ENCODE measurements at places on chromosomes 5 and 9. TPM values are rescaled to one million over a fixed set of nuclear protein-coding genes. Genes with fewer than 3 reads are reported as not detected.

- DNase-seq: peak; percentile 81
Measured at GRCh38 chr5:62083661-62084060, 222.3 kb upstream of the KIF2A start.

DNA sequence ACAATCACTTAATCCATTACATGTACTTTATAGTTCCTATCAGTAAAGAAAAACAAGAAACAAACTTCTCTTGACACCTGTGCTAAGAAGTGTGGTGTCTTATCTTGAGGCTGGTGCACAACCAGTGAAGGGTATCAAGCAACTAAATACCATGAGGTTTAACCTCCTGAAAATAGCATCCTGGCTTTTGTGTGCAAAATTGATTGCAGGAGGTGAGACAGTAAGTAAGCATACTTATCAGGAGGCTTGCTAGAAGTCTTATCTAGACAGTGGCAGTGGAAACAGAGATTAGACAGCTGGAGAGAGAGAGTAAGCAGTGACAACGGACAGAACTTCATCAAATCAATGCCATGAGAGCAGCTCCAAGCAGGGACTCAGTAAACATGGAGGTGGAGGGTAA, 730.3 kb downstream of the DNAH5 start:
- DNase-seq: no peak

- DNase-seq: peak; percentile 55
Measured at GRCh38 chr5:23703940-23704855, 196.8 kb downstream of the PRDM9 start.

- DNase-seq: no peak
Measured at GRCh38 chr9:99220011-99220410, 1.7 kb downstream of the ALG2 start.

- DNase-seq: no peak
Measured at GRCh38 chr5:93342563-93343061, 238.4 kb downstream of the NR2F1-AS1 start.

DNA sequence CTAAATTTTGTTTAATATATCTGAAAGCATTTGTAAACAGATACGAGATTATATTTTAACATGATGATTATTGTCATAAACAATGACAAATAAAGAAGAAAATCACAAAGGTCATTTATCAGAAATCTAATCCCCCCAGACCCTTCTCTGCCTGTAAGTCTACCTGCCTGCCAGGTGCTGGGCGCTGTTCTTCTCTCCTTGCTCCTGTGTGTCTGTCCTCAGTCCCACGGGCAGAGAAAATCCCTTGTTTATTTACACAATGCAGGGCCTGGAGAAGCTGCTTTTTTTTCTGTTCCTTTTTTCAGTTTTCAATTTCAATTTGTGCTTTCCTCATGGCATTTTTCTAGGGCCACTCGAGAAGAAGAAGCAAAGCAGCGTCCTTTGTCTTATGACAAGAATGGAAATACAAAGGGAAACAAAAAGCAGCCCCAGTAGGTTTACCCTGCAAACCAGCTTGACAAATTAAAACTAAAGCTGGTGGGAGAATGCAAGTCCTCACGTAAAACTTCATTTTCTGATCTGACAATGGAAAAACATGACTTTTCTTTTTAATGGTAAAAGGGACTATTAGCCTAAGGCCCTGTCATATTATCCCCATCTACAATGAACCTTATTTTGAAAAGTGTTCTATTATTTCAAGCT, 282.4 kb upstream of the KLF9 start:
- no peak for DNase-seq

GRCh38 chr5:91175708-91176107, 207.4 kb downstream of the ARRDC3 start:
- no peak for DNase-seq

DNA sequence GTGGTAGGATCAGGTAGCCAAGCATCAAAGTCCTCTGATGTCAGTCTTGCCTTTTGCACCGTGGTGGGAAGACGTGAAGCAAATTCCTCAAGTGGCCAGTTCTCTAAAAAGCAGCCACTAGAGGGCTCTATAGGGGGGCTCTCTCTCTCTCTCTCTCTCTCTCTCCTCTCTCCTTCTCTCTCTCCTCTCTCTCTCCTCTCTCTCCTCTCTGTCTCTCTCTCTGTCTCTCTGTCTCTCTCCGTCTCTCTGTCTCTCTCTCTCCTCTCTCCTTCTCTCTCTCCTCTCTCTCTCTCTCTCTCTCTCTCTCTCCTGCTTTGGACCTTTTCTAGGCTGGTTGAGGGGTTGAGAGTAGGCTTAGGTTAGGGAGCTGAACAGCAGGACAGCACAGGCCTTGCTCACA, 13.9 kb upstream of the OSMR start:
- no peak for DNase-seq

DNA sequence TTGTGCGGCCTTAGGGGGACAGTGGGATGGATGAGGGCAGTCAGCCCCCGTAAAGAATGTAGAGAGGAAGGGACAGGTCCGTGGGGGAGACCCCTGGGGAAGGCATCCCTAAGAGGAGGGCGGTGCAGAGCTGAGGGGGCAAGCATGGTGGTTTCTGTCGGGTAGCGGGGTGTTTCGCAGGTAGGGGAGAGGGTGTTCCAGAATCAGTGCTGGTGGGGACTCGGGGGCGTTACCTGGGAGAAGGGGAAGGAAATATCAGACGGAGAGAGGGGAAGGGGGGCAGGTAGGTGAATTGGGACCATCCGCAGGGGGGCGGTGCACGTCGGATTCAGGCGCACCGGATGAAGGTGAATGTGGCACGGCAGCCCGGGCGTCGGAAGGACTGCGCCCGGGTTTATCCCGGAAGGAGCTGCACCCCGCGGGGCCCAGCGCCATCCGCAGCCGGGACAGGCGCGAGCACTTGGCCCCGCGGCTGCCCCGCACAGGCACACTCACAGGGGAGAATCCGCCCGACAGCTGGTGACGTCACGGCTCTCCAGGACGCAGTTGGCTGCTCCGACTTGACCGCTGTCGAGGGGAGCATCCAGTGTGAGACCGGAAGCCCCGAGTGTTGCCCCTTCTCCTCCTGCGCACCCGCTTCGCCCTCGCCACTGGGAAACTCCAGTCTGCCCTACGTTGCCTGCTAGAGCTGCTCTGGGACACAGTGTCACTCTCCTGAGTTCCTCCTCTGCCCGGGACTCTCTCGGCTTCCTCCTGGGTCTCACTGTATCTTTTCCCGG, 1.3 kb downstream of the CD72 start:
- no peak for DNase-seq

DNA sequence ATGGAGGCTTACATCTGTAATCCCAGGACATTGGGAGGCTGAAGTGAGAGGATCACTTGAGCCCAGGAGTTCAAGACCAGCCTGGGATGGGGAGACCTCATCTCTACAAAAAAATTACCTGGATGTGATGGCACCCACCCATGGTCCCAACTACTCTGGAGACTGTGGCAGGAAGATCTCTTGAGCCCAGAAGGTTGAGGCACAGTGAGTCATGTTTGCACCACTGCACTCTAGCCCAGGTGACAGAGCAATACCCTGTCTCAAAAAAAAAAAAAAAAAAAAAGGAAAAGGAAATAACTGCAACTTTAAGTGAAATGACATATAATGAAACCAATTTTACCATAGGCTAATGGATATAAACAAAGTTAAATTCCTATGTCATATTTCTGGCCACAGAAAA, 152.1 kb upstream of the DHFR start:
- no peak for DNase-seq

GRCh38 chr9:89799766-89800165, 195.0 kb downstream of the GADD45G start:
- no peak for DNase-seq

DNA sequence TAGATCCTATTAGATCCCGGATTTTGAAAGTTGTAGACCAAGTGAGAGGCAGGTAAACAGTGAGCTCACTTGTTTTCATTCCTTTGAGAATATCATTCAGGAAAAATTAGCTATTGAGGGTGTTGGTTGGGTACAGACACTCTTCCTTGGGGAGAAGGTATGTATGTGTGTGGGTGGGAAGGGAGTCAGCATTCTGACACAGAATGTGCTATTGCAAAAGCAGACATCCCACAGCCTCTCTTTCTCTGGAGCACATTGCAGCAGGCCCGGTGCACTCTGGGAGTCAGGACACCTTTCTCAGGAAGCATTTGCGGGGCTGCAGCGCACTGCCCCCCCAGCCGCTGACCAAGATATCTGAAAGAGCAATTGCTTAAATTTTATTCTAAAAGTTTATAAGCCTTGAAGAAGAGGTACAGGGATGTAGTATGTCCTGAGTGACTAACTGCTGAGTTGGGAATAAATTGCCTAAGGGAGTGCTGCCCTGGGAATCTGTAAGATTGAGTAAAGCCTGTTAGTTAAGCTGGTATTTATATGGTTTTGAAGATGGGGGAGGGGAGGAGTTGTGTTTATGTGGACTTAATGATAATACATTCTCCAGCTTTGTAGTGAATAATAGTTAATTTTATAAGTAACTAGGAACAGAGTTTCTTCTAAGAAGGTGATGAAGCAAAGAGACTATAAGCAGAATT, 5.2 kb downstream of the TNFAIP8 start:
- DNase-seq: peak; percentile 84

- peak; percentile 26 for DNase-seq
Measured at GRCh38 chr9:121071756-121072421, 2.9 kb upstream of the CNTRL start.

GRCh38 chr5:148933903-148934432, 107.6 kb downstream of the ADRB2 start:
- no peak for DNase-seq

- DNase-seq: no peak
Measured at GRCh38 chr5:159402311-159402710, 72.0 kb upstream of the IL12B start.

DNA sequence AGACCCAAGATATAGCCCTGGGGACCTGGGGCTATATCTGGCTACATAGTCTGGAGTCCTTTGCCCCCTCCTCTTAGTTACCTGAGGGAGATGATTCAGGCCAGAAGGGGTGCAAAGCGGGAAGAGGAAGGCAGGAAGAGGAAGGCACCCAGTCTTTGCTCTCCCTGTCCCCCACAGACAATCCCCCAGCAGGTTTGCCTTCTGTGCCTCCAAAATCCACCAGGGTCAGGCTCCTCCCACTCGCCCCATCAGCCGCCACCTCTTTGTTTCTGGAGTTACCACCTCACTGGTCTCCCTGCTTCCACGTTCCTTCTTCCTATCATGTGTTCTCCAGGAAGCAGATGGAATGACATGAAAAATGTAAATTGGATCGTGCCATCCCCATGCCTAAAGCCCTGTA, 31.2 kb upstream of the FABP6 start:
- DNase-seq: no peak

DNA sequence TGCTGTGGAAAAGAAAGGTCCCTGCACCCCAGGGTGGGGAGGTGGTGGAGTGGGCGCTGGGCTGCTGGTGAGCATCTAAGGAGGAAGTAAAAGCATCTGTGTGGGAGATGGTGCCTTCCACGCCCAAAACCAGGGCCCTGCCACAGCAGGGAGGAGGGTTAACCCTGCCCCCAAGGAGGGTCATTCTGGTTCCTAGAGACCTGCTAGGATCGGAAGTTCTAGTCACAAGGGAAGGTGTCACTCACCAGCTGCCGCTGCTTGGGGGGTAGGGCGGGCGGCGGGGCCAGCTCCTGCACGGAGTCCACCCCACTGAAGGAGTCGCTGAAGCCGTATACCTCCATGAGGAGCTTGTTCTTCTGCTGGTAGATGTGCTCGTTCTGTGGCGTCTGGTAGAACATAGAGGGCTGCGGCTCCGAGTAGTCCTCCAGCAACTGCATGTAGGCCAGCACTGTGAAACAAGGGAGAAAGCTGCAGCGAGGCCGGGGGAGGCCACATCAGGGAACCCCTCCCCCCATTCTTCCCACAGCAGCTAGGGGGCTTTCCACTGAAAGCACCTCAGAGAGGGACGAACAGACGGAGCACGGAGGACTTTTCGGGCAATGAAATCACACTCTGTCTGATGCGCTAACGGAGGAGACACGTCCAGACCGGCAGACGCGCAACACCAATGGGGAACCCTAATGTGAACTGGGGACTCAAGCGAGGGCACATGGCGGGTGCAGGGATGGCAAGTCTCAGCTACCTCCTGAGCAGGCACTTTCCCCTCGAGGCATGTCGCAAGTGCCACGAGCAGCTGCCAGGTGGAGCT, 76.4 kb downstream of the PRRT1B start:
- DNase-seq: no peak

DNA sequence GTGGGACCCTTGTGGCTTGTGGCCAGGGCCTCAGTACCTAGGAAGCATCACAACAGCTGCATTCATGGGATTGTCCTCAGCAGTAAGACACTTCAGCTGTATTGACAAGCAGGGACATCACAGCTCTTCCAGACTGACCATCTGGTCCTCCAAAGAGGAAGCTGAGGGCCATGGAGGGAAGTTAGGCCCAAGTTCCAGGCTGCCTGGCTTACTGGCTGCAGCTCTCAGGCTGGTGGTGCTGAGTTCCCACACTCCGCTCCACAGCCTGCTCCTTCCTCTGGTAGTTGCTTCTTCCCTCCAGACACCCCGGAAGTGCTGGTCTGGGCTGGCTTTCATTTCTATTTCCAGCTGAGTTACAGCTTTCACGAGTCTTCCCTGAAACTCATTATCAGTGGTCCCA, 5.7 kb upstream of the STING1 start:
- no peak for DNase-seq

DNA sequence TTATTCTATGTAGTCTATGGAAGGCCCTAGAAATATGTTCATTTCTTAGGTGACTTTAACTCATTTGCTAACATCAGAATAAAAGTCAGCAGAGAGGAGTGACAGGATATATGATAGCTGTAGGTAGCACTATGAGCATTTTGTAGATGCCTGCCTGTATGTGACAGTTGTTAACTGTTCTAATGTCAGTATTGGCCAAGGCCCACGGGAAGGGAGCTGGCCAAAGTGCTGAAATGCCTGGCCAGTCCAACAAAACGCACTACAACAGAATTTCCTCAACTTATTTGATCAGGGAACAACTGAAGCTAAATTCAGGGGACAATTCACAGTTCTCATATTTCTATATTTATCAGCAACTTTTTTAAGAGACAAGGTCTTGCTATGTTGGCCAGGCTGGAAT, 20.8 kb downstream of the SV2C start:
- no peak for DNase-seq

DNA sequence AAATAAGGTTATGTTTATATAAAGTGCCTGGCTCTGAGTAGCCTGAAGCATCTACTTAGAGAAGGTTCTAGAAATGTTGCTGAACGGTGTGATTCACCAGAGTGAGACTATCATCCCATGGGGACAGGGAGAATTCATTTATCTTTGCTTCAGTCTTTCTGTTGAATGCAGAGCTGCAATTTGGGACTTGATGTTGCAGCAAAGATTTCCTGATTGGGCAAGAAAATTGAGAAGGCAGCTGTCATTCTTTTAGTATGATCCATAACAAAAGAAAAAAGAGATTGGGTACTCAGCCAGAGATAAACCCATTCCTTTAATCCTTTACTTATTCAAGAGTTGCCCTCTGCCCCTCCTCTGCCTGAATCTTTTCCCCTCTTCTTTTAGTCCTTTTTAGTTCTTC, 456.3 kb upstream of the WWC1 start:
- peak; percentile 42 for DNase-seq

GRCh38 chr5:446066-446882, 3.3 kb downstream of the EXOC3 start:
- no peak for DNase-seq

ASPN gene
- 0.02 TPM for polyA plus RNA-seq

FOXD4L5 gene
- not detected for polyA plus RNA-seq

PDZD2 gene
- 3.1 TPM for polyA plus RNA-seq

SURF1 gene
- 38.2 TPM for polyA plus RNA-seq

SPATA9 gene
- polyA plus RNA-seq: not detected

POLE3 gene
- polyA plus RNA-seq: 58.9 TPM

SLC1A1 gene
- polyA plus RNA-seq: 0.02 TPM

ACOT12 gene
- polyA plus RNA-seq: not detected

BTNL8 gene
- not detected for polyA plus RNA-seq

TEX48 gene
- not detected for polyA plus RNA-seq

SYNPO gene
- polyA plus RNA-seq: 6.9 TPM

Measured in foreskin keratinocyte (primary cell).